ENCODE measurements at places on chromosomes 1 and 21.

- DNase-seq, result no peak
Measured at GRCh38 chr1:186420923-186421322, 40.0 kb downstream of the PDC start.

DNA sequence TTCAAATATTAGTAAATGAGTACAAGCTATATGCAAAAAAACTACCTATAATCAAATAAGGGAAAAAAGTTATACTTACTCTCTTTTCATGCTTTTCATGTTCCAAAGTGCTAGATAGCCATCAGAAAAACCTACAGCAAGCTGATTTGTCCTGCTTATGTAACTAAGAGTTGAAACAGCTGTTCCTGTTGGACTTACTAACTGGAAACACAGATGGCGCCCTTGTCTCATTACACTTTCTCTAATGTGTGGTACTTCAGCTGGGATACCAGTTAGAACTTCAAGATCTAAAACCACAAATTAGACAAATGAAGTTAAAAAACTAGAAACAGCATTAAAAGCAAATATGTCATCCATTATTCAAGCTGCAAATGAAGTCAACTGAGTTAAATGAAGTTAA lies 24.3 kb downstream of the AHCTF1 start:
- no peak for DNase-seq

GRCh38 chr21:42534421-42535378 lies 21.0 kb downstream of the SLC37A1 start:
- no peak for DNase-seq

- no peak for DNase-seq
Measured at GRCh38 chr21:43736224-43736883, 17.4 kb downstream of the PDXK start.

GRCh38 chr1:116574581-116575291 lies 3.9 kb upstream of the CD58 start:
- DNase-seq, result no peak

DNA sequence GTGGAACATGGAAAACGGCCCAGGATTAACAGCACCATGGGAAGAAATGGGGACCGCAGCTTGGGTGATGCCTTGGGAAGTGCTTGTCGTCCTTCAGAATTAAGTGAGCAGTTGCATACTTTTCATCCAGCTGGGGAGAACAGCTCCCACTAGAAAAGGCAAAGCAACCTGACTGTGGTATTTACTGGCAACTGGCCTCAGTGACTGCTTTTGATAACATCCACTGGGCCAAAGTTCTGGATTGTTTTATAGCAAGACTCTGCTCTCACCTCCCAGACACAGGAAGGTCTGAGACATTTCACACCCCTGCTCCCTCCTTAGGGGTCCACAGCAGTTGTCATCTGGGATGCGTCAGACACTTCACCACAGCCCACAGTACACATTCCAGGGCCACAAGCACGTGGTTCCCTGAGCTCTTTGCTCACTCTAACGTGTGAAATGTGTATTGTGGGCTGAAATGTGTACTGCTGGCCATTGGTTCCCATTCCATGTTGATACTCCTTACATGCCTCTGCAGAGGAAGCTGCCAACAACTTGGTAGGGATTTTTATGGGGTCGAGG lies 6.6 kb downstream of the PAPPA2 start:
- DNase-seq, result no peak

GRCh38 chr1:3033790-3034090 lies 12.5 kb downstream of the ACTRT2 start:
- no peak for DNase-seq

DNA sequence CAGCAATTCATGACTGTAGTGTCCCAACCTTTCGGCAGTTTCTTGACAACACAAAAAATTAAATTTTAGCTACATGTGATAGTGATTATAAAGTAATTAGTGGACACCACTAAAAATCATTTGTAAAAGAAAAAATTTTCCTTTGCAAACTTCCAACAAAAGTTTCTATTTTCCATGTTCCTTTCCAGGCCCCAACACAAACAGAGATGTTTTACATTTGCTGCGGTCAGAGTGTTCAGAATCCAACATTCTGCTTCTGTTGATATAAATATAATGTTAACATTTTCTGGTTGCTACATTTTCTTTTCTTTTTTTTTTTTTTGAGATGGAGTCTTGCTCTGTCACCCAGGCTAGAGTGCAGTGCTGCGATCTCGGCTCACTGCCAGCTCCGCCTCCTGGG lies 54.9 kb upstream of the WLS start:
- no peak for DNase-seq

- no peak for DNase-seq
Measured at GRCh38 chr1:240170806-240171205, 79.1 kb downstream of the FMN2 start.

DNA sequence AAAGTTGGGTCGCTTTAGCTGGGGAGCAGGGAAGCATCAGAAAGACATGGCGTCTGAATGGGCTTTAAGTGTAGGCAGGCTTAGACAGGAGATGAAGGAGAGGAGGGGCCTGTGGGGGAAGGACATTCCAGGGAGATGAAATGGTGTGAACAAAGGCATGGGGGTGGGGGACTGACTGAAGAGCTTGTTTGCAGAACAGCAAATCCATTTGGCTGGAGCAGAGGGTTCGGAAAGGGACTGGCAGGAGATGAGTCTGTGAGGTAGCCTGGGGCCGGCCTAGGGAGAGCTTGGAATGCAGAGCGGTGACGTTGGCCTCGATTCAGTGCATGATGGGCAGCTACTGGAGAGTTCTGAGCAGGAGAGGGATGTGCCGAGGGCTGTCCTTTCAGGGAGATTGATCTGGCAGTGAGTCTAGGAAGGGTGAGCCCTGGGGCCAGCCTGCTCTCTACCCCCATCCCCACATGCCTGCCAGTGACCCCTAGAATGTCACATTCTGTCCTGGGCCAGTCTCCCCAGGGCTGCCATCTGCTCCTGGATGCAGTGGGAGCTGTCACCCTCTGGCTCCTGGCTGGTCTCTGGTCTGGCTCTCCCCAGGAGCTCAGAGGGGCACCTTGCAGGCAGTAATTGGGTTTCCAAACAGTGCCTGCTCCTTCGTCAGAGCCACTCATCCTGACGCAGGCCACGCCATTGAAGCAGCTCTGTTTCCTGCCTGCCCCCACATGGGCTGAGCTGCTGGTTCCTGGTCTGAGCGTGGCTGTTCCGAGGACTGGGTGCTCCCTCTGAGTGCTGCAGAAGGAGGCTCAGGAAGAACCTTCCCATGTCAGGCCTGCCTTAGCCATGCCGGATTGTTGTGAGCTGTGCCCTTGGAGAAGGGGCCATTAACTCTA lies 22.3 kb upstream of the TMEM222 start:
- DNase-seq, result peak; percentile 92

DNA sequence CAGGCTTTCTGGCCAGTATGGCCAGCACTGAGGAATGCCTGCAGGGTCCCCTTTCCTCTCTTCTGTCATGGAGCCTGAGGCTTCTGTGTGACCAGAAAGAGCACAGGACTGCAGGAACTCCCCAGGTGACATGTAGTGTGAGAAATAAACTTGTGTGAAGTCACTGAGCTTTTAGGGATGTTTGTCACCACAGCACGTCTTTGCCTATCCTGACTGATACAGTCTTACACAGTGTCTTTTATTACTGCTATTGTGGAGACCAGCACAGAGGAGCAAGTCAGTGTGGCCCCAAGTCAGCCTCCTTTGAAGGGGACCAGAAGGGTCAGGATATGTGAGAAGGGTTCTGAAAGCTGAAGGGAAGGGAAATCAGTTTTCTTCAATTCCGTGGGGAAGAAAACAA lies 102.5 kb downstream of the LAMC2 start:
- DNase-seq, result no peak

All from smooth muscle cell of the brain vasculature (primary cell).